ENCODE measurements at places on chromosomes 13 and 19. TPM values are rescaled to one million over a fixed set of nuclear protein-coding genes. Genes with fewer than 3 reads are reported as not detected.

Gene FGF21
- total RNA-seq = not detected

Gene NLRP4
- total RNA-seq = not detected

Gene ZNF132
- total RNA-seq = 2.1 TPM

Gene ZNF540
- 0.30 TPM for total RNA-seq

Gene CD22
- not detected for total RNA-seq

Gene SPRYD7
- total RNA-seq = 8.2 TPM

Gene IGSF23
- not detected for total RNA-seq

Gene HDGFL2
- total RNA-seq = 86.6 TPM

Gene EDNRB
- total RNA-seq = 0.34 TPM

Gene PEG3
- total RNA-seq = 0.84 TPM

Gene PLIN5
- total RNA-seq = not detected

Gene MICOS13
- 93.1 TPM for total RNA-seq

Measured in bronchus fibroblast of lung (primary cell).